ENCODE measurements at places on chromosomes 7 and 10.

- DNase-seq, result no peak
Measured at GRCh38 chr7:145269418-145270161, 433.7 kb upstream of the TPK1 start.

DNA sequence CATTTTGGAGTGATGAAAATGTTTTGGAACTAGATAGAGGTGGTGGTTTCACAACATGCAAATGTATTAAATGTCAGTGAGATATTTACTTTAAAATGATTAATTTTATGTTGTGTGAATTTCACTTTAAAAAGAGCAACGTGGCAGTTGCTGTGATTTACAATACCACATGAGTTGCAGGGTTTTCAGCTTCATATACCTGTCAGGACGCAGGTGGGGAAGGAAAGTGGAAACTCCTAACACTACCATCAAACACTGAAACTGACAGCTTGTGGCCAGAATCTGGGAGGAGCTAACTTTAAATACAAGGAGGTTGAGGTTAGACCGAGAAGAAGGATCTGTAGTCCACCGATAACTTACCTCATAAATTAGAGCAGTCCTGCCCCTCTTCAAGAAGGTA lies 168.9 kb upstream of the TMEM72 start:
- no peak for DNase-seq

GRCh38 chr10:73780966-73781365 lies 882 bp upstream of the CHCHD1 start:
- no peak for DNase-seq

DNA sequence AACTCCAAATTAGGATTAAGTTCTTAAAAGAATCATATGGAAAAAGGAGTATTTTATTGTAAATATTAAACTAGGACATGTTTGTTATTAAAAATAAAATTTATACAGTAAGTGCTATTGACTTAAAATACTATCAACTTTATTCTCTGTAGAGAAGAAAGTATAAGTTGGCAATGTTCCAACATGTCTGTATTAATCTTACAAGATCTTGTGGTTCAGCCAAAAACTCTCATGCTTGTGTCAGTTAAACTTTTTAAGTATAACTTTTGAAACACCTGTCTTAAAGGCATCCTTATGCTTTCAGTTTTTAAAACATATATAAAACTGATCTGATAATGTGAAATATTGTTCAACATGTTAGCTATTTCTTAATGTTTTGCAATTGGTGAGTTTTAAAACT lies 160.7 kb downstream of the ZEB1 start:
- DNase-seq, result no peak

DNA sequence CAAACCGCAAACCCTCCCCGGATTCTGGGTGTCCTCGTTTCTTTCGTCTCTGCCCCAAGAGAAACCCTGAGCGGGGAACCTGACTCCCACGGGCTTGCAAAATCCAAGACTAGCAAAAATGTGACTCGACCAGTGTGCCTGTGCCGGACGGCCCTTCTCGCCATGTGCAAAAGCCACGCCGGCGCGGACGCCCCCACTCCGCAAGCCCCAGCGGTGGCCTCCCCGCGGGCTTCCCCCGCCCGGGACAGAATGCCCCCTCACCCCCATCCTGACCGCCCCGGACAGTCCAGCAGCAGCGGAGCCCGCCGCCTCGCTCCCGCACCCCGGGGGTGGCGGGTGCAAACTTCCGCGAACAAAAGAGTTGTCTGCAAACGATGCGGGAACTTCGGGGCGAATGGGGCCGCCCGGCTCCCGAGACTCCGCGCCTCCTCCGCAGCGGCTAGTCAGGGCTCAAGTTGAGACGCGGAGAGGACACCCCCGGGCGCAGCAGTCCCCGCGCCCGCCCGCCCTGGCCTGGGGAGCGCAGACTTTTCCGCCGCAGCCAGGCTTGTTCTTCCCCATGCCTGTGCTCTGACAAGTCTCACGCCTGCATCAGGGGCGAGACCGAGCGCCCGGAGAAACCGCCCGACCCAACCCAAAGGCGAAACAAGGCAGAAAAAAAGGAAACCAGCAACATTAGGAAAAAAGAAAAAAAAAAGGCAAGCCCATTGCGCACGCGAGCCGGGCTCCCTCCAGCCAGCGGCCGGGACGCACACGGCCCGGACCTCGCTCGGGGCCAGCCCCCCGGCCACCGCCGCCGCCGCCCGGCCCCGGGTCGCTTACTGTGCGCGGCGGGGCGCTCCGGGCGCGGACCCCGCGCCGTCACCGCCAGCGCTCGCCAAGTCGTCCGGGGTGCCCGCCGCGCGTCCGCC lies 732 bp downstream of the FAM53B start:
- no peak for DNase-seq

DNA sequence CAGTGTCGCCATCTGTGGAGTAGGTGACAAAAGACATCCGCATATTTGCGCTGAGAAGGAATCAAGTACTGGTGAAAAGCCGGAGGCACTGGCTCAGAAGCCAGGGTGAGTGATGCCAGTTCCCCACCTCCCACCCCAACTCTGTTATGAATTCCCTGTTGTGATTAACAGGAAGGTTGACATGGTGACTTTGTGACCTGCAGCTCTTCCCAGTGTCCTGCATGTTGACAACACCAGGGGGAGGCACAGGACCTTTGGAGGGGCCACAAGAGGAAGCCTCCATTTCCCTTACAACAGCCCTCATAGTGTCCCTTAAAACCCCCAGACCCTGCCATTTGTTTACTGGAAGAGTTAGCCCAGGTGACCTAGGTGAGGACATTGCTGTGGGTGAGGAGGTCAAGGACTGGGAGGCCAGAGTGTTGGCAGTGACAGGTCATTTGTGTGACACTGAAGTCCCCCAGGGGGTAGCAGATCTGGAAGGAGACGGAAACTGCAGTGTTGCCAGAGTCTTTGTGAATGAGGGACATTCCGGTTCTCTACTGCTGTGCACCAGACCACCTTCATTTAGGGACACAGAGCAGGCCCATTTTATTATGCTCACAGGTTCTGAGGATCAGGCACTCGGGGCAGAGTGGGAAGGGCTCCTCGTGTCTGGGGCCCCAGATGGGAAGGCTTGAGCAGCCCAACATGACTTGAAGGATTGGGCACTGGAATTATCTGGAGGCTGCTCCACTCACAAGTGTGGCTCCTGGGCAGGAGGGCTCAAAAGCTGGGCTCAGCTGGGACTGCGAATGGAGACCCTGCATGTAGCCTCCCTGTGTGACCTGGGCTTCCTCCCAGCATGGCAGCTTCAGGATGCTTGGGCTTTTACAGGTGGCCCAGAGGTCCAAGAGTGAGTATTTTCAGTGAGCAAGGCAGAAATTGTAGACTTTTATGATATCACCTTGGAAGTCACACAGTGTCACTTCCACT lies 13.0 kb upstream of the ANTXRL start:
- no peak for DNase-seq

- no peak for DNase-seq
Measured at GRCh38 chr10:113007821-113008220, 57.8 kb downstream of the TCF7L2 start.

DNA sequence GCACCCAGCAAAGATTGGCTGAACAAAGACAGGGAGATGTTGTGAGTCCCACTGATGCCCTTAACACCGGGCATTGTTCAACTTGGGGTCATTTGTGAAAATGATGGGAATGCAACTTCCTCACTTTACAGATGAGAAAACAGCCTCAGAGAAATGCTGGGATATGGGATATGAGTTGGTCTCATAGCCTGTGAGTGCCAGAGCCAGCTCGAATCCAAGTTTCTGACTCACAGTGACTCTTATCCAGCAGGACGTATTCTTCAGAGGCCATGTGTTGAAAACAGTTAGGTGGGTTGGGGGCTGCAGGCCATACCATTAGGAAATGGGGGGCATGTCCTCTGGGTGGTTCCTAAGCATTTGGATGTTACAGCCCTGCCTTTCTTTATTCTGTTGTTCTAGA lies 45.2 kb downstream of the KIAA1217 start:
- DNase-seq, result no peak

DNA sequence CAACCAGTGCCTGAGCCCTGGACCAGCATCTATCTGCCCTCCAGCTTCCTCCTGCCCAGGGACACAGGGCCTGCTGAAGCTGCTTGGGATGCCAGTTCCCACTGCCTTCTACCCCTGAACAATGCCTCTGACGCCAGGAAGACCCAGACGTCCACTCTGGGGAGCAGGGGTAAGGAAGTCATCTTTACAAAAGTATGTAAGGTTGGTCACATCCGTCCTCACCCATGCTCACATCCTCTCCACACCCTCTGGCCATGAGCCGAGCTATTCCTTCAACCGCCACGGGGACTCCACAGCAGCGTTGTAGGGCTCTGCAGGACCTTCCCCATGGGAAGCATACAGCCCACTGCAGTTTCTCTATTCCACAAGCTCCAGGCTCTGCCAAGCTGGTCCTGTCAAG lies 58.5 kb downstream of the CLRN3 start:
- DNase-seq, result no peak

DNA sequence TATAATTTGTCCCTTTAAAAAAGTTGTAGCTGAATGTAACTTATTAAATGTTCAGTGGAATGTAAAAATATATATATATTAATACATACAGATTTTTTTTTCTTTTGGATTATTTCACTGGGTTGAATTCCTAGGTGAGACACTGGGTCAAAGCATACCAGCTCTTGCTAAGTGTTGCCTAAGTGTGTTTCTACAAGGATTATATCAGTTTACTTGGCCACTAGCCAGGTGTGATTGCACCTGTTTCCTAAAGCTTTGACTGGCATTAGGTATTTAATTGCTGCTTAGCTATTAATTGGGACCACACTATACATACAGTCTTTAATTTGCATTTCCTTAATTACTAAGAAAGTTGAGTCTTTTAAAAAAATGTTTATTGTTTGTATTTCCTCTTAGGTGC lies 5.5 kb upstream of the ELOVL3 start:
- DNase-seq, result no peak

DNA sequence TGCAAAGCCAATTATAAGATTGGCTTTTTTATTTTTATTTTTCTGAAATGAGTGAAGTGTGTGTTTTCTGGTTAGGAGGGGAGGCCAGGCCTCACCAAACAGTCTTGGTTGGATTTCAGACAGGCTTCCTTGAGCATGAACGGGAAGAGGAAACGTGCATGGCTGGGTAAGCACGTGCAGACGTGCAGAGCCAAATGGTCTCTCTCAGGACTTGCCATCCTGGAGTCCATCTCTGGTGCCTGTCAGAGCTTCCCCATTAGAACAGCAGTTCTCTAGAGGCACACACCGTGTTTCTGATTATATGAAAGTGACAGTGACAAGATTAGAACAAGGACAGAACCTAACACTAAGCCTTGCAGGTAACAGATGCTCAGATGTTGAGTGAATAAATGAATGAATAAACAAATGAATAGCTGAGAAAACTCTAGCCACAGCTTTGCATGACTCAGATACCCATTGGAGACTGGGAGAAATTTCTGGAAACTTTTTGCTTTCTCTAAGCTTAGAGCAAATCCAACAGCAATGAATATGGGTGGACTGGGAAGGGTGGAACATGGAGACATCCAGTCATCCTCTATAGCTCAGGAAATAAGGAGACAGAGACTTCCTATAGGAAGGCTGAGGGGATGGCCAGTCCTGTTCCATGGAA lies 11.8 kb upstream of the CALD1 start:
- no peak for DNase-seq

DNA sequence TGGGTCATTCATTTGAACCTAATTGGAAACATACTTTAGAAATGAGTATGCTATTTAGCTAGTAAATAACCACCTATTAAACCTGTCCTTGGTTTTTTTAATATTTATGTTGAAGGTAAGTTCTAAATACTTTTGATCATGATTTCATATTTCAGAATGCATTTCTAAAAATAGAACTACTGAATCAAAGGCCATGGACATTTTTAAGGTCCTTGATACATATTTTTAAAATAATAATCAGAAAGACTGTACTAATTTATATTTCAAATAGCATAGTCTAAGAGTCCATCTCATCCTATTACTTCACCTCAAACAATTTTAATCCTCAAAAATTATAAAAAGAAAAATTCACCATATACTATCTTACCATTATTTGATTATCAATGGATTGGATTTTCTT lies 102.1 kb upstream of the AKR1E2 start:
- DNase-seq, result no peak

GRCh38 chr10:97574374-97575126 lies 2.0 kb downstream of the ANKRD2 start:
- DNase-seq, result peak; percentile 50

GRCh38 chr7:41882256-41882655 lies 179.4 kb upstream of the INHBA start:
- no peak for DNase-seq

DNA sequence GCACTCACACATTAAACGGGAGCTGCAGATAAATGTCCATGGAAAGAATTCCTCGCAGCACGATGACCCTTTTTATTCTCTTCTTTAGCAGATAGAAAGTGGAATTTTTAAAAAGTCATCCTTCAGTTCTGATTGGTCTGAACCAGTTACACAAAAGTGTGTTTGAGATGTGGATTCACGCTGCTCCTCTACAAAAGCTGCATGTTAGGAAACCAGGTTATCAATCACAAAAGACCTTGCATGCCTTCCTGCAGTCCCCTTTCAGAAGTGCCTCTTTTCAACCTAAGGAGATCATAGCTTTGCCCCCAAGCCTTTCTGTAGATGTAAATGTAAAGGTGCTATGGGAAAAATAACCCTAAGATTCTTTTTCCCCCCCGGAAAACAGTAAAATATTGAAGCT lies 299.7 kb downstream of the PLXDC2 start:
- no peak for DNase-seq

DNA sequence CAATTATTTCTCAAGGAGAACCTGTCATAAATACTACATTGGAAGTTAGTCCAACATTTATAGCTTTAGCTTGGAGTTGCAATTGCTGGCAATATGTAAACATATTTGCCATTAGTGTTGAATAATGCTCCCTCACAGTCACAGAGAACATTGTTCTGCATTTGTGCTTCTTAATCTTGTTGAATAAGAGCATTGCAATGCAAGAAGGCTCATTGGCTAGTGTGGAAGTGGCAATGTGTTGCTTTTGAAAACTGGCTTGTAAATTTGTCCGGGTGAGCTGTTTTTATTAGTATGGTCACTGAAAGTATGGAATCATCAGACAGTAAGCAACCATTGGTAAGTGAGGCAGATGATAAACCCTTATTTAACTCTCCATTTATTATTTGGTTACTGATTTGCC lies 47.7 kb upstream of the MBL2 start:
- no peak for DNase-seq

DNA sequence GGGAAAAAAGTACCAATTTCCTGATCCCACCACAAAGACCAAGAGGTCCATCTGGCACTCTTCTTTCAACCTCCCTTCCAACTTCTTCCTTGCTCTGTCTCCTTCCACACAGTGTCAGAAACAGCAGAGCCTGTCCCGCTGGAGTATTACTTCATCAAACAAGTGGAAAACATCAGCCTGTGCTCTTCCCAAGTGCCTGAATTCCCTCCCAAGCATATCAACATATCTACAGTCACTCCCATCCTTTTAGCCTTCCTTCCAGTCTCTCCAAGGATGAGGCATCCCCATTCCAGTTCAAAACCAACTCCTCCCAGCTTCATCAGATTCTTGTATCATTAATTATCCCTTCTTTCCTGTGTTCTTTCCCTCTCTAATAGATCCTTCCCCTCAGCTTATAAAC lies 1.7 kb upstream of the NOC3L start:
- DNase-seq, result no peak

Measured in NCI-H774 (cell line).